Stimulated activated CD8-positive, alpha-beta memory T cell treated with anti-CD3 and anti-CD28 coated beads, Interleukin-2, amount 100 ng/mL, for 48 hours (primary cell): ENCODE measurements at places on chromosomes 2 and 18.

GRCh38 chr2:205643391-205643885, 38.9 kb upstream of the NRP2 start:
- no peak for DNase-seq

GRCh38 chr2:61647044-61647443, 108.9 kb upstream of the XPO1 start:
- DNase-seq, result no peak

DNA sequence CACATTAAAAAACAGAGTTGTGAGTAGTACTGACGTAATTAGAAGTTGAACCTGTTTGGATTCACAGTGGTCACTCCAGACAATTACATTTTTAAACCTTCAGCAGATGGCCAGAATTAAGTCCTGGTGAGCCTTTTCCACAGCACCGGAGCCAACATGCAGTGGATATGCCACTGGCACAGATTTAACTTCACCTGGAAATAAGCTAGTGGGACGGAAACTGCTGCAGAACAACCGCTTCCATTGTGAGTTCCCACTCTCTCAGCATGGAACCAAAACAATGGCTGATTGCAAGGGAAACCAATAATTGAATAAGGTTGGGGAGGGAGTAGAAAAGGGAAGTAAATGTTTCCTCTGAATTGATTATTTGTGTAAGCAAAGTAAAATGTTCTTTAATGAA, 515.1 kb downstream of the STK39 start:
- DNase-seq, result no peak

- DNase-seq, result no peak
Measured at GRCh38 chr2:219214786-219215185, 4.0 kb downstream of the ABCB6 start.

GRCh38 chr2:74109551-74109950, 38.2 kb downstream of the BOLA3 start:
- DNase-seq, result no peak
